Kasumi-1 (cell line): ENCODE measurements at places on chromosomes 3 and 15.

GRCh38 chr3:66998904-66999235 is 763 bp downstream of the KBTBD8 start:
- peak; percentile 29 for DNase-seq

- DNase-seq = no peak
These were observed 400.8 kb upstream of the THBS1 start for GRCh38 chr15:39180030-39180429.

DNA sequence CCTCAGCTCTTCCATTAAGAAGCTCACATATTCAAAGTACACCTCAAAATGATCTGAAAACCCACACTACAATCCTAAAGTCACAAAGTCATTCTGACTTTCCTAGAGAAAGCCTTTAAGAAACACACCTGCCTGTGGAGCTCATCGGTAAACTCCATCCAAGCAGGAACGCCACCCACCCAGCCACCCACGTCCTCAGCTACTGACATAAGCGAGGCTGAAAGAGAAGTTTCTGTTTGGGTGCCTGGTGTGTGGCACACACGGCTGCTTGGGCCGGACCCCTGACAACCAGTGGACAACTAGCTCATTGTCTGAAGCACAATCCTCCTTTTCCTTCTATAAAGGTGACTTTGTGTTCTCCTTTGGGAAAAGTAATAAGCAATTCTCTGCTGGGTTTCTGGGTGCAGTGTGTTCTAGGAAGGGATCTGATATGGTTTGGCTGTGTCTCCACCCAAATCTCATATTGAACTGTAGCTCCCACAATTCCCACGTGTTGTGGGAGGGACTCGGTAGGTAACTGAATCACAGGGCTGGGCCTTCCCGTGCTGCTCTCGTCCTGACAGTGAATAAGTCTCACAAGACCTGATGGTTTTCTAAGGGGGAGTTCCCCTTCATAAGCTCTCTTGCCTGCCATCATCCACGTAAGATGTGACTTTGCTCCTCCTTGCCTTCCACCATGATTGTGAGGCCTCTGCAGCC is 26.1 kb downstream of the FAM174B start:
- no peak for DNase-seq

GRCh38 chr3:141959589-141960554 is 83.4 kb downstream of the ATP1B3 start:
- no peak for DNase-seq

DNA sequence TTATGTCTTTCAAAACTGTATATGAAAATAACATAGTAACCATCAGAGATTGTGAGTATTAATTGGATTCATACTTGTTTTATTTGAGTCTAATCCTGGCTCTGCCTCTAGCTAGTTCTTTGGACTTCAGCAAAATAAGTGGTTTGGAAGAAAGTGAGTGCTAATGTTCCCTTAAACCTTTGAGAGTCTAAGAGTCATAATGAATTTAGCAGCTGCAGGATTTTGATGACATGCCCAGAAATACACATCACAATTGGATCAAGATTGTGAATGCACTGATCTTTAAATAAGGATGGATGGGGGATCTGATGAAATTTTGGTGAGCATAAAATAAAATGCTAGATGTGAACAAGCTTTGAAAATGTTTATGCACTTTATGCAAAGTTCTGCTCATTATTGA is 79.9 kb upstream of the FAM98B start:
- no peak for DNase-seq

DNA sequence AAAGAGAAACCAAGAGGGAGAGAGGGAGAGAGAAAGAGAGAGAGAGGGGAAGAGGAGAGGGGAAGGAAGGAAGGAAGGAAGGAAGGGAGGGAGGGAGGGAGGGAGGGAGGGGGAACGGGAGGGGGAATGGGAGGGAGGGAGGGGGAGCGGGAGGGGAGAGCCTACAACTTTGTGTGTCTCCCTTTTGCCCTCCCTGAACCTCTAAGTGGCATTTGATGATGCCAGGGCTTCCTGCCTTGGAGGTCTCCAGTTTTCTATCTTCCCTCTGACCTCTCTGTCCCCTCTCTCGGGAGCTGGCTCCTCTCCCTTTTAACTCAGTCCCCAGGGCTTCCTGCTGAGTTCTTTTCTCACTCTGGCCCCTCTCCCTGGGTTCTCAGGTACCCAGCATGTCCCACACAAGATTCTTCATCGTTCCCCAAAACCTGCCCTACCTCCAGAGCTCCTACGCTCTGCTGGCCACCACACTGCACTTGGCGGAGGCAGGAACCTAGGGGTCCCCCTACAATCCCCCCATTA is 12.5 kb upstream of the FAM174B start:
- no peak for DNase-seq

DNA sequence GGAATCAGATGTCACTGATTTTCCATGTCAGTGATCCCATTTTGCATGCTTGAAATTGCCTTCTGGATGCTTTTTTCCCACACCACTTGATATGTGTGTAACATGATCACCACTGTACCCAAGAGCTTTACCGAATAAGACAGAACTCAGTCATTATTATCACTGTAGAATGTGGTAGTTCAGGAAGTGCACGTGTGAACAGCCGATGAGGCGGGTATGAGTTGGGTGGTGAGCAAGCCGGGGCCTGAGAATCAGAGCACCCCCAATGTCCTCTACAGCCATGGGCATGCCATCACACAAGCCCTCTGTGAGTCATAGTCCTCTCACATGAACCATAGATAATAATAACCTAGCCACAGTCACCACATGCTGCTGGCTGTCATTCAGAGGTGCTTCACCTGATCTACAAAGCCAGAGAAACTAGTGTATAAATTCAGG is 470.8 kb downstream of the SOX2 start:
- no peak for DNase-seq
